ENCODE measurements at places on chromosomes 3 and 15.

DNA sequence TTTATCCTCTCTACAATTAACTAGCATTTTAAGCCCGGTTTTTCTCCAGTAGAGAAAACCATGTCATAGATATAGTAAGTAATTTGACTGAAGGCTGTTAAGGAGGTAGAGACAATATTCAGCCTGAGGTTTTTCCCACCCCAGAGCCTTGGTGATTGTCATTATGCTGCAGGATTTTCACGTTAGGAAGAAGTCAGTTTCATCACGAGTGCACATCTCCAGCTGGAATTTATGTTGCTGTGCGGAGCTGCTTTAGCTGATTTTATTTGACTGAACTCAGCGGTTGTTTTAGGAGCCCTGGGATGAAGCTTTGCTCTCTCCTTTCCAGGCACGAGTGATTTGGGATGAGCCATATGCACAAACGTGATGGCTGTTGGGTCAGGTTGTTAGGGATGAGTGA lies 271.3 kb upstream of the RGMA start:
- no peak for DNase-seq

DNA sequence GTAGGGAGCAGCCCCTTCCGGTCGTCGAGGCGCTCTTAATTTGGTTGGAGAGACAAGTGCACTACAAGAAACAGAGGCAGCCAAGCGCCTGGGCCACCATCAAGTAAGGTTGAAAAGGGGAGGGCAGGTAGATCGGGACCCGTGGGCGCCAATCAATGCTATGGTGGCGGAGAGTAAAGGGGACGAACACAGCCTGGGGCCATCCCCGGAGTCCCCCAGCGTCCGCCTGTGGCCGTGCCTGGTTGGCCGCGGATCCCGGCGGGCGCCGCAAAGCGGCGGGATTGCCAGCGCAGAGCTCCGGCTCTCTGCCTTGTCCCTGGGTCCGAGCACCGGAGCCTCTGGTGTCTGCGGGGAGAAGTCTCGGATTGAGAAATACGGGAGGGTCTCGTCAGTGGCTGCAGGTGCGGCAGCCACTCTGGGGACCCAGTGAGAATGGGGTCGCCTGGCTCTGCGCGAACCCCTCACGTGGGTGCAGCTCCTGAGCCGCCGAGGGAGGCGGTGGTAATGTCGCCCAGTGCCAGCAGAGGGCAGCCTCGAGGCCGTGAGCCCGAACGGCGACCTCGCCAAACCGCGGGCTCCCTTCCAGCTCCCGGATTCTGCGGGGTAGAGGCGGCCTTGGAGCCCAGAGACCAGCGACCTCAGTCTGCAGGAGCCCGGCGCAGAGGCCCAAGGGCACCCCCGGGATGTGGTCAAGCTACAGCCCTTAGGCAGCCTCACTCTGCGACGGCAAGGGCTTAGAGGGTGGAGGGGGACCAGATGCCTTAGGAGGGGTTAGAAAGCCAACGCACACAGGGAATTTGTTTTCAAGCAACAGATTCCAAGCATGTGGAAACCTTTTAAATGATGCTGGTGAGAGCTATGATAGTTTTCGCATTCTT lies 10.8 kb downstream of the FOXL2 start:
- DNase-seq = no peak

- DNase-seq = no peak
Observed at GRCh38 chr3:62090066-62090465, 283.3 kb downstream of the FEZF2 start.

DNA sequence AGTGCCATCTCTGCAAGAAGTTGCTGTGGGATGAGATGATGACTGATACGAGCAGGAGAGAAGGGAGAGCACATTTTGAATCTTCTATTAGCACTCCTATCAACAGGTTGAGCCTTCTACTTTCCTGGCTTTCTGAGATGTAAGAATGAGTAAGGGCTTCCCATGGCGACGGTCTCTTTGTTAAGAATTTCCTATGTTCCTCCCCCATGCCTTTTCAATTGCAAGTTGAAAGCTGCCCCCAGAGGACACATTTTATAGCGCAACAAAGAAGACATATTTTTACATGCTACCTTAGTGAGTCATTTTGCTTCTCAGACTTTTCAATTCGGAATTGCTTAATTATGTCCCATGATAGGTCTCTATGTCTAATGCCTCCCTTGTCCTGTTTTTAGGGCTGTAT lies 71.3 kb upstream of the LRTM1 start:
- no peak for DNase-seq

Data from urinary bladder (tissue), 4 donors.